ENCODE measurements at places on chromosomes 4 and X. TPM values are rescaled to one million over a fixed set of nuclear protein-coding genes. Genes with fewer than 3 reads are reported as not detected.

PAK3 gene
- total RNA-seq: 0.46 TPM

TAF7L gene
- 0.39 TPM for total RNA-seq

GDPD2 gene
- total RNA-seq: not detected

DNA sequence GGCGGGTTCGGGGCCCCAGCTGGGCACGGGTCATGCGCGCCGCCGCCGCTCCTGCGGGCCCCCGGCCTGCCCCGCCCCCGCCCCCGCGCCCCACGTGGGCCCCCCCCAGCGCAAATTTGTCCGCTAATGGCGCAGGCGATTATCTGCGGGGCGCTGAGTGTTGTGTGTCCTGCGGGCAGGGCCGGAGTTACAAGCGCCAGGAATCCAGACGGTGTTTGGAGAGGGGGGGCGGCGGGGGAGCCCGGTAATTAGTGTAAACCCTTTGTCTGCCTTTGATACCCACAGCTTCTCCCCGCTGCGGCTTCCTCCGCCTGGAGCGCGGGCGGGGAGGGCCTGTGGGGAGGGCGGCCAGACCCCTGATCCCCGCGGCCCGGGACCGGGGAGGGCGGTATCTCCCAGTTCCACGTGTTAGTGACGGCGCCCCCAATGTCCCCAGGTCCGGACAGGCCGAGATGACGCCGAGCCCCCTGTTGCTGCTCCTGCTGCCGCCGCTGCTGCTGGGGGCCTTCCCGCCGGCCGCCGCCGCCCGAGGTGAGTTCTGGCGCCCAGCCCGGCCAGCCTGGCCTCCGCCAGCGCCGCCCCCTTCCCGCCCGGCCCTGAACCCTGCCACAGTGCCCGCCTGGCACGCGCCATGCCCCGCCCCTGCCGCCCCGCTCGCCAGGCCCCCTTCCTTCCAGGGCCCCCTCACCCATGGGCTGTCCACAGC is 761 bp downstream of the FGFRL1 start:
- DNase-seq: no peak

GRCh38 chr4:174438711-174439110 is 83.6 kb downstream of the HPGD start:
- no peak for DNase-seq

Measured in chondrocyte (in vitro differentiated cells).